ENCODE measurements at places on chromosomes 7 and 10.

GRCh38 chr10:19705250-19705649, 111.0 kb upstream of the PLXDC2 start:
- no peak for DNase-seq

DNA sequence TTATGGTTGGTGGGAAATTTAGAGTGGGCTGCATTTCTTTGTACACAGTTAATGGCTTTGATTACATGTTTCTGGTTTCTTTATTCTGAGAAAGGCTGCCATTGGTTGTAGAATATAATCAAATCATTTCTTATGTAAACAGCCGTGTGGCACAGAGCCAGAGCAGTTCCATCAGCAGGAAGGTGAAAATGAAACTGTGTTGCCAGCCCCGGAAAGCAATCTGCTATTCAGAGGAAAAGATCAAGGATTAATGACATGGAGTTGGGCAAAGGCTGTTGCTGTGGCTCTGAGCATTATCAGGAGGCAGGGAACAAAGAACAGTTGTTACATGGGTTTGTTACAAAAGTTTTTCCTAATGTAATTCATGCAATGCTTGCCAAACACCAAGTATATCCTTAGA, 74.2 kb upstream of the ZNF716 start:
- no peak for DNase-seq

- no peak for DNase-seq
Observed at GRCh38 chr7:19091550-19092200, 25.8 kb downstream of the TWIST1 start.

- no peak for DNase-seq
Observed at GRCh38 chr10:1538531-1539061, 198.7 kb downstream of the ADARB2 start.

DNA sequence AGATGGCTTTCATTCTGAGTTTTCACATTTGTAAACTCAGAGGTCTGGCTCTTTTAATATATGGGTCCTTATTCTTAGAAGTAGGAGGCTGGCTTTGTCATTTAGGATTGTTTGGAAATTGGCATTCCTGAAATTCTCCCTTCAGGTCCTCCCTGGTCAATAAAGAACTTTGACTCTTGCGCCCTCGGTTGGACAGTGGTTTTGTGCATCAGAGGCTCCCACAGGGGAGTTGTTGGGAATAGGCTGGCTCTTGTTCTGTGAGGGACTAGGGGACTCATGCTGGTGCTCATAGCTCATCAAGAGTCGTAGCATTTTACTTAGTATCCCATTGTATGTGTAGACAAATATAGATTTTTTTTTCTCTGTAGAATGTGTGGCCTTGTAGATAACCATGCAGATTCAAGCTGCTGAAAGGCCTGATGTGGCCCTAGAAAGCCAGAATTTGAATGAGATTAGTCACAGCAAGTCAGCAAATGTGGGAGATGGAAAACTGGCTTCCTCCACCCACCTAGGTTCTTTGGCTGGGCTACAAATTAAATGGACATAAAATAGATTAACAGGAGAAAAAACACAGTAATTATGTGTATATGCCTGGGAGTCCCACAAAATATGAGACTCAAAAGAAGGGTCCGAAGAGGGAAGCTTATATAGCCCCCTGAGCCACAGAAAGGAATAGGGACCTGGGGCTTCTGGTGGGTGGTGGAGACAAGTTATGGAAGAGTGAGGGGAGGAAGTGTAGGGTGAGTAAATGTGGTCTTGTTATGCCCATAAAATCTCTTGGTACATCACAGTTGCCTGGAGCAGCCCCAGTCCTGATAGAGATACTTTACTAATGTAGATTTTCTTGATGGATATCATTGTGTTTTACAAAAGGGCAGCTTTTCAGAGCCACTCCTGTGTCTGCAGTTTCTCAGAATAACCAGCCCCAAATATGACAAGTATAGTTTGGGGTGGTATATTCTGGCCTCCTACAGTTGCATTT, 94.6 kb upstream of the BTBD16 start:
- DNase-seq: no peak

GRCh38 chr7:4799508-4800268, 24.3 kb downstream of the AP5Z1 start:
- no peak for DNase-seq

- no peak for DNase-seq
Observed at GRCh38 chr10:78776756-78777155, 292.0 kb upstream of the ZMIZ1 start.

DNA sequence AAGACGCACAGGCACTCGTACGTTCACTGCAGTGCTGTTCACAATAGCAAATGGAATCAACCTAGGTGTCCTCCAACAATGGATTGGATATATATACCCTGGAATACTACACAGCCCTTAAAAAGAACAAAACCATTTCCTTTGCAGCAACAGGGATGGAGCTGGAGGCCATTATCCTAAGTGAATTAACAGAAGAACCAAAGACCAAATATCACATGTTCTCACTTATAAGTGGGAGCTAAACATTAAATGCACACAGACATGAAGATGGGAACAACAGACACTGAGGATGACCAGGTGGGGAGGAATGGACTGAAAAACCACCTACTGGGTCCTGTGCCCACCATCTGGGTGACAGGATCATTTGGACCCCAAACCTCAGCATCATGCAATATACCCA, 52.0 kb upstream of the EBF3 start:
- DNase-seq: no peak

DNA sequence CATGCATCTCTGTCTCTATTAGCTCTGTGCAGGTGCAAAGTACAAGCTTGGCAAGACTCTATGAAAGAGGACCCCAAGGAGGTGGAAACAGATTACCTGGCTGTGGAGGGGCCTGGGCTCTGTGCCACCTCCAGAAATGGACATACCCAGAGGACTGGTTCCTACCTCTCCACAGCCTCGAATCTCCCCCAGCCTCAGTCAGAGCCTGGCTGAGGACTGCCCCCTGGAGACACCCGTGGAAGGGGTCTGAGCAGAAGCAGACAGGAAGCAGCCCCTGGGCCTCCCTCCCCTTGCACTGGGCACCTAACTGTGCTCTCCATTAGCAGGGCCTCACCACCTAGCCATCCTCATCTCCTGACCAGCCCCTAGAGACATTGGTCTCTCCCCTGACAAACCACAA, 92.0 kb downstream of the DLG5 start:
- DNase-seq: no peak

DNA sequence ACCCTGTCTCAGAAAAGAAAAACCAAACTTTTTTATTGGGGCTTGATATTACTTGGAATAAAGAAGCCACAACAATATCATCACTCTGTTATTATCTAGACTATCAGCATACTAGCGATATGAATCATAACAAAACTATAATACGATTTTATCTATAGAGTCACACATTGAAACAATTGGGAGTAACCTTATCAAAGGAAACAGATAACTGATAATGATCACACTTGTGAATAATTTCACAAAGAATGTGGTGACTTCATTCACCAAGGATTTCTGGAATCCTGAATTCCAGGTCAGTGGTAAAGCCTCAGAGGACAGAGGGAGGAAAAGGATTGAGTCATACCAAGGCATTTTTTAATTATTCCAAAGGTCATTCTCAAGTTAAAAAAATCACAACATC, 32.1 kb upstream of the NMT2 start:
- no peak for DNase-seq

- no peak for DNase-seq
Observed at GRCh38 chr7:43749383-43749940, 9.0 kb upstream of the BLVRA start.

DNA sequence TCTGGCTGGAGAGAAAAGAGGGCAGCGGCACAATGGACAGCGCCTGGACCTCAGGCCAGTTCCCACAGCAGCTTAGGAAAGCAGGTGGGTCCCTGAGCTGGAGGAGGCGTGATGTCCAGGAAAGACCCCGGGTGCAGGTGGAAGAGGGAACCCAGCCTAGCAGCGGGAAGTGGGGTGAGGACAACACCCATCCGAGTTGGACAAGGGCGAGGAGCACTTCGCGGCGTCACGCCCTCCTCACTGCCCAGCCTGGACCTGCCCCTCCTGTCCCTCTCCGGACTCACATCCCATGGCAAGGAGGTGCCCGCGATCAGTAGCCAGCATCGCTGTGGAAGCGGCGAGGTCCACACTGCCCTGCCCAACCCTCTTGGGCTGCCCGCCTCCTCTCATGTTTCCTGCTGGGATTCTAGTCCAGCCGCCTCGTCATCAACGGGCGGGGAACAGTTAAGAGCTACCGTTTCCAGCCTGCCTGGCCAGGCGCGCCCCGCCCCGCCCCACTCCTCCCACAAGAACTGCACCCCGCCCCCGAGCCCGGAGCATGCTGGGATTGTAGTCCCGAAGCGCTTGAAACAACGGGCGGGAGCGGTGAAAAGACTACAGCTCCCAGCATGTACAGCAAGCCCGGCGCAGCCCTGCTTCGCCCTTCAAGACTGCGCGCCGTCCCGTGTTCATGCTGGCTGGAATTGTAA, 930.6 kb upstream of the ZNF722 start:
- no peak for DNase-seq

GRCh38 chr10:60444494-60445064, 54.9 kb upstream of the ANK3 start:
- no peak for DNase-seq

DNA sequence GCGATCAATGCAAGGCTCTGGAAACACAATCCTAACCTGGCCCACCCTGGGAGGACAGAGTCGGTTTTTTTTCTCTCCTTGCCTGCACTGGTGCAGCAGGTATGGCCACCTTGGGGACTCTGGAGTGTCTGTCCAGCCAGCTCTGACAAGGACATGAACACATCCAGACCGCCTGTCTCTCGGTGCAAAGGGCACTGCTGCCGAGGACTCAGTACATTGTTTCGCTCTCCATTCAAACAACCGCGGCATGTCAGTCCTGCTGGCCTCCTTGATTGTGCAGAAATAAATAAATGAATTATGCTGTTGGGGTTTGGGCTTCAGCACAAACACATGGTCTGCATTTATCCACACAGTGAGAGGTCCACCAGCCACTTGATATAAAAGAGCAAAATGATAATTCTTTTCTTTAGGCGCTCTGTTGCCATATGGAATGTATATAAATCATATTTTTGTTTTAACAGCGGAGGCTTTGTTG, 565.2 kb downstream of the KCNMA1 start:
- no peak for DNase-seq

GRCh38 chr10:52623761-52624160, 148.8 kb downstream of the MBL2 start:
- DNase-seq: no peak

DNA sequence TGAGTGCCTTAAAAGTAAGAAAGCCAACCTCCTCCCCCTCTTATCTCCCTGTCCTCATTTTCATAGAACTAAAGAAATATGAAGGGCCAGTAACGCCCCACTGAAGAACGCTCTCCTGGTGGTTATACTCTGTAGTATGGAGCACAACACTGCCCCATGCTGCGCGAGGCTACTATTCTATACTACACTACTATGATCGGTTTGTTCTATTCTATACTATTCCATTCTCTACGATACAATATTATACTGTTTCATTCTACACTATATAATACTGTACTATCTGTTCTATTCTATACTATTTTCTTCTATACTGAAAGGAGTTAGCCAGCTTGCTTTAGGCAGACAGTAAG, 34.8 kb downstream of the DIP2C start:
- DNase-seq: no peak

GRCh38 chr7:55244006-55244745, 121.0 kb upstream of the LANCL2 start:
- no peak for DNase-seq

All from stimulated activated CD8-positive, alpha-beta memory T cell treated with anti-CD3 and anti-CD28 coated beads, Interleukin-12 subunit alpha, Interleukin-12 subunit beta, amount 100 ng/mL, for 1 hour (primary cell).